Caco-2 (cell line): ENCODE measurements at places on chromosomes 1 and 21. TPM values are rescaled to one million over a fixed set of nuclear protein-coding genes. Genes with fewer than 3 reads are reported as not detected.

- no peaks in the 10 kb centered on the region for H3K4me1 ChIP-seq
- H3K27ac ChIP-seq: no peak overlapping the region
- H3K4me3 ChIP-seq: no peak overlapping the region
- DNase-seq: no peak
- no peaks in the 10 kb centered on the region for H3K27me3 ChIP-seq
Measured at GRCh38 chr1:100893718-100894117, 924 bp downstream of the EXTL2 start.

DNASE2B gene
- total RNA-seq: not detected in 2 replicates

DNA sequence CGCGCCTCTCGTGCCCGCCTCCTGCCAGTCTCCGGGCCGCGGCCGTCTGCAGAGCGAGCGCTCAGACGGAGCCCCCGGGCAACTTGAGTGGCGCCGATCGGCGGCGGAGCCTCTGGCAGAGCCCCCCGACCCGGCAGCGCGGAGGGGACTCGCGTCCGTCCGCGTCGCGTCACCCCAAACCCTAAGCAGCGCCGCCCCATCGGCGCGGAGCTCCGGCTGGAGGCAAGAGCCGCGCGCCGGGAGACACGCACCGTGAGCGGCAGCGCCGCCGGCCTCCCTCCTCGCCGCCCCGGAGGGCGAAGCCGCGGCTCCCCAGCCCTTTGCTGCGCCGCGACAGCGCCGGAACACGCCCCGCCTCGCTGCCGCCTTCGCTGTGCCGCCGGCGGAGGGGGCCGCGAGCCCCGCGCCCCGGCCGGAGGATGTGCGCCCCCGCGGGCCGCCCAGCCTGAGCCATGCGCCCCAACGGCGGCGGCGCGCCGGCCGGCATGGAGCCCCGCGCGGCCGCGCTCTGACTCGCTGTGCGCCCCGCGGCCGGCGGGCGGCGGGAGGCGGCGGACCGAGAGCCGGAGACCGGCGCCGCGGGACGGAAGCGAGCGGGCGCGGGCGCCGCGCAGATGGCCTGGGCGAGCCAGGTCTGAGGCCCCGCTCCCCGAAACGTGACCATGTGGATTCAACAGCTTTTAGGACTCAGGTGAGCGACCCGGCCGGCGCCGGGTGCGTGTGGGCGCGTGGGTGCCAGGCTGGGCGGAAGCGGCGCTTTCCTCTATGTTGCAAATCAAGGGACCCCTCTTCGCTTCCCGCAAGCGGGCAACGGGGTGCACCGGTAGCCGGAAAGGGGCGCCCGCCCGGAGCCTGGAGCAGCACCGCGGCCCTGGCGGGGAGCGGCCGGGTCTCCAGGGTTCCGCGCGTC is 610 bp downstream of the AJAP1 start:
- no peak for DNase-seq
- H3K36me3 ChIP-seq: no peaks in the 10 kb centered on the region
- no peaks in the 10 kb centered on the region for H3K27me3 ChIP-seq
- no peak overlapping the region for H3K4me3 ChIP-seq
- H3K4me1 ChIP-seq: no peaks in the 10 kb centered on the region

DNA sequence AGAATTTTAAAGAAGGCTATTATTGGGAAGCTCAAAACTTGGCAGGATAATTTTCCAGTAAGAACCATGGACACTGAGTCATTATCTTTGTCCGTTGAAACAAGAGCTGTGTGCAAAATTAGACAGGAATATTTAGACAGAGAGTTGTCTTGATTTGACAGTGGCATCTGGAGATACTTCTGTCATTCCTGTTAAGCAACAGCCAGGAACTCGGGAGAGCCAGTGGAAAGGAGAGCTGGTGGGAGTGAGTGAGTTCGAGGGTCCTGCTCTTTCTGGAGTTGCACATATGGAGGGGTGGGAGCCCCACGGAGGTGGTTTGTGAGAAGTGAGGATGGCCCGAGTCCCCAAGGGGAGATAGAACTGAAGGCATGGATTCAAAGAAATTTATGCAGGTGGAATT is 3.1 kb downstream of the COQ8A start:
- peaks cover 38% of the 10 kb centered on the region for H3K4me1 ChIP-seq
- no peaks in the 10 kb centered on the region for H3K36me3 ChIP-seq
- peak overlapping the region; percentile 94 for H3K27ac ChIP-seq
- no peak overlapping the region for H3K4me3 ChIP-seq

GRCh38 chr1:20417581-20417980 is 68.4 kb downstream of the CAMK2N1 start:
- H3K27me3 ChIP-seq: no peaks in the 10 kb centered on the region
- DNase-seq: no peak
- no peaks in the 10 kb centered on the region for H3K4me1 ChIP-seq

GRCh38 chr1:193884848-193885558 is 698.6 kb upstream of the B3GALT2 start:
- H3K27ac ChIP-seq: no peak overlapping the region
- DNase-seq: peak; percentile 5
- H3K4me3 ChIP-seq: no peak overlapping the region
- H3K27me3 ChIP-seq: no peaks in the 10 kb centered on the region

MAN1C1 gene
- total RNA-seq: 2.7 and 3.5 TPM in 2 replicates

- no peak overlapping the region for H3K4me3 ChIP-seq
- H3K27me3 ChIP-seq: no peaks in the 10 kb centered on the region
- no peak for DNase-seq
- H3K36me3 ChIP-seq: no peaks in the 10 kb centered on the region
- no peaks in the 10 kb centered on the region for H3K4me1 ChIP-seq
Measured at GRCh38 chr1:4017636-4018365, 117.7 kb upstream of the C1orf174 start.

DNA sequence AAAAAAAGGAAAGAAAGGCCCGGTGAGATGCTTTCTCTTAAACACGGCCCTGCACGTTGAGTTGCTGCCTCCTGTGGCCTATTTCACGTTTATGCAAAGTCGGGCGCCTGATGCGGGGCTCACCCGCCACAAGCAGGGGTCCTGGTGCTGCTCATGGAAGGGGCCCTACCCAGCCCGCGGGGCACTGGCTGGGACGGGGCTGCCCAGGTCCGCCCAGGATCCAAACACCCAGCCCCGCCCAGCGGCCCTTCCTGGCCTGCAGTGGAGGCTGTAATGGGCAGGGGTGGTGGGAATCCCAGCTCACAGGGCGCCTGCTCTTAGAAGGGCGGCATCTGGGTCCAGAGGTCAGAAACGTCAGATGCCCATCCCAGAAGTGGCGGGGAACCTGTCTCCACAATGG is 1.6 kb downstream of the COL6A2 start:
- H3K36me3 ChIP-seq: no peaks in the 10 kb centered on the region
- DNase-seq: no peak
- no peaks in the 10 kb centered on the region for H3K4me1 ChIP-seq

DNA sequence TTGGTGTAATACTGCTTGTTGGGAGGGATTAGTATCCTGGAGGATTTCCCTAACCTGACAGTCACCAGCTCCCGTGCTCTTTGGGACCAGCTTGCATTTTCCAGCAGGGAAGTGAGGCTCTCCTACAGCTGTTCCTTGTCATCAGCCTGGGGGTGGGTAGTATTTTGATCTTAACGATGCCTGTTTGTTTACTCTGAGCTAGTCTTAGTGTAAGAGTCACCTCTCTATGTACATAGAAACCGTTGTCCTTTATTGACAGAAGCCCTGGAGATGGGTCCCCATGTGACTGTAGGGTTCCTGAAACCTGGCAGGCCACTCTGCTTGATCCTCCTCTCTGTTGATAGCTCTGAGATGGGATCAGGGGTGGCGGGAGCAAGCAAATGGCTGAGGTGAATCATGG is 58.0 kb downstream of the ACP6 start:
- no peaks in the 10 kb centered on the region for H3K27me3 ChIP-seq
- peaks cover 21% of the 10 kb centered on the region for H3K4me1 ChIP-seq
- H3K27ac ChIP-seq: peak overlapping the region; percentile 65
- peaks cover 1% of the 10 kb centered on the region; the same call in 1 of the 2 replicates for H3K36me3 ChIP-seq
- DNase-seq: peak; percentile 66

TIAM1 gene
- total RNA-seq: 5.2 and 5.5 TPM in 2 replicates

DNA sequence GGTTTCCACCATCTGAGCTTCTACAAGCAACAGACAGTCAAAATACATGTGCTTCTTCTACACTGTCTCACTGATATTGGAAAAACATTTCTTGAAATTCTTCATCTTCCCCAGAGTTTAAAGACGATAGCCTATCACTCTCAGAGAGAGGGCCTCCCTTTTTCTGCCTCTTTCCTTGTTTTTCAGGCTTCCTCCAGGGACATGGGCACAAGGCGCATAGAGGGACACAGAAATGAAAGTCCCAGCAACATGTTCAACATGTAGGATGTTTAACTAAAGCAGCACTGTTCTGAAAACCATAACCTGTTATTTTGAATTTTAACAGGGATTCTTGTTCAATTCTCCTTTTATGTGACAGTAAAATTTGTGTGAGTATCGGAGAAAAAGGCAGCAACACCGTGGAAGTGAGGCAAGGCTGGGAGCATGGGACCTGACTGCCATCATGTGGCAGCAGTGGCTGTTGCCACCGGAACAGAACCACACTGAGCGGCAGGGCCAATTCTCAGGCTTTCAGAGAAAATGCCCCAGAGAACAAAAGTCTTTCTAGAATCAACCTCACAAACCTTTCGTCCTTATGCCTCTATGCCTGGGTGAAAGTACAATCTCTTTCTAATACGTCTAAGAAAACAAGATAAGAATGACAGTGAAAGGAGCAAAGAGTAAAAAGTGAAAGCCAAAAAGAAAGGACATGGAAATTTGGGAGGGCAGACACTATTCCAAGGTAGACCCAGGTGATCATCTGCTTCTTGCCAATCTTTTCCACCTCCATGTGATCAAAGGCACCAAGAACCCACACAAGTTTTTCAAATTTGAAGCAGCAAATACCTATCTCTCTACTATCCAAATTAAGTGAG is 54.5 kb downstream of the PCNX2 start:
- 0 out of 2 replicates have a peak, but pooled peaks cover 1% of the 10 kb centered on the region for H3K36me3 ChIP-seq
- H3K4me3 ChIP-seq: no peak overlapping the region
- H3K27ac ChIP-seq: peak overlapping the region; percentile 35
- peaks cover 47% of the 10 kb centered on the region for H3K4me1 ChIP-seq

GRCh38 chr1:231418101-231418740 is 3.9 kb downstream of the EGLN1 start:
- no peak overlapping the region for H3K27ac ChIP-seq
- H3K36me3 ChIP-seq: no peaks in the 10 kb centered on the region
- H3K4me3 ChIP-seq: peak overlapping the region; percentile 51
- H3K4me1 ChIP-seq: peaks cover 24% of the 10 kb centered on the region
- DNase-seq: no peak

- H3K4me3 ChIP-seq: no peak overlapping the region
- H3K36me3 ChIP-seq: peaks cover 1% of the 10 kb centered on the region; the same call in 1 of the 2 replicates
- H3K27me3 ChIP-seq: no peaks in the 10 kb centered on the region
- H3K27ac ChIP-seq: no peak overlapping the region
- no peak for DNase-seq
Measured at GRCh38 chr1:244414543-244414942, 37.2 kb downstream of the ADSS2 start.

GRCh38 chr1:95116580-95117206 is 462 bp upstream of the TLCD4 start:
- H3K27ac ChIP-seq: peak overlapping the region; percentile 55
- no peaks in the 10 kb centered on the region for H3K27me3 ChIP-seq
- peak overlapping the region; percentile 59 for H3K4me3 ChIP-seq
- peak; percentile 79 for DNase-seq
- peaks cover 27% of the 10 kb centered on the region for H3K4me1 ChIP-seq
- no peaks in the 10 kb centered on the region for H3K36me3 ChIP-seq

DNA sequence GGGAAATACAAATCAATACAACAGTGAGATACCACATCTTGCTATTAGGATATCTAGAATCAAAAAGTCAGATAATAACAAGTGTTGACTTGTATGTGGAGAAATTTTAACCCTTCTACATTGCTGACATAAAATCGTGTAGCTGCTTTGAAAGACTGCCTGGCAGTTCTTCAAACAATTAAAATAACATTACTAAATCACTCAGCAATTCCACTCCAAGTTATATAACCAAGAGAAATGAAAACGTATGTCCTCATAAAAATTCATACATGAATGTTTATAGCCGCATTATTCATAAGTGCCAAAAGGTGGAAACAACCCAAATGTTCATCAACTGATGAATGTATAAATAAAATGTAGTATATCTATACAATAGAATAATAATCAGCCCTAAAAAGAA is 164.6 kb downstream of the RASAL2 start:
- no peaks in the 10 kb centered on the region for H3K27me3 ChIP-seq
- H3K4me1 ChIP-seq: peaks cover 8% of the 10 kb centered on the region
- DNase-seq: no peak

DNA sequence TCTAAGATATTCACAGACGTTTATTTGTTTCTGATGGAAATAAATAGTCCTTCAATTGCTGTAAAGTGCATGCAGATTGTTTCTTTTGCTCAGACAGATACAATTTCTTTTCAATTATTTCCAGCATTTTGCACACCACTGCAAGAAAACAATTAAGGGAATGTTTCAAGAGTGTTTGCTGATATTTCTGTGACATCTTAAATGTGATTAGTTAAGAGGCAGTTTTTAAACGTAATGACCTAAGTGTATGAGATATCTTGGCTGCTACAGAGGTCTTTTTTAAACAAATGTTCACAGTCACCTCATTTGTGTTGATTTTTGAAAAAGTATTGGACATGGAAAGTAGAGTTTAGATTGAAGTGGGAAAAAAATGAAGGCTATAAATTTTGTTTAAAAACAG is 262.3 kb upstream of the BRINP3 start:
- no peaks in the 10 kb centered on the region for H3K27me3 ChIP-seq
- DNase-seq: no peak
- no peaks in the 10 kb centered on the region for H3K4me1 ChIP-seq
- no peak overlapping the region for H3K27ac ChIP-seq
- H3K36me3 ChIP-seq: no peaks in the 10 kb centered on the region
- H3K4me3 ChIP-seq: no peak overlapping the region

DNA sequence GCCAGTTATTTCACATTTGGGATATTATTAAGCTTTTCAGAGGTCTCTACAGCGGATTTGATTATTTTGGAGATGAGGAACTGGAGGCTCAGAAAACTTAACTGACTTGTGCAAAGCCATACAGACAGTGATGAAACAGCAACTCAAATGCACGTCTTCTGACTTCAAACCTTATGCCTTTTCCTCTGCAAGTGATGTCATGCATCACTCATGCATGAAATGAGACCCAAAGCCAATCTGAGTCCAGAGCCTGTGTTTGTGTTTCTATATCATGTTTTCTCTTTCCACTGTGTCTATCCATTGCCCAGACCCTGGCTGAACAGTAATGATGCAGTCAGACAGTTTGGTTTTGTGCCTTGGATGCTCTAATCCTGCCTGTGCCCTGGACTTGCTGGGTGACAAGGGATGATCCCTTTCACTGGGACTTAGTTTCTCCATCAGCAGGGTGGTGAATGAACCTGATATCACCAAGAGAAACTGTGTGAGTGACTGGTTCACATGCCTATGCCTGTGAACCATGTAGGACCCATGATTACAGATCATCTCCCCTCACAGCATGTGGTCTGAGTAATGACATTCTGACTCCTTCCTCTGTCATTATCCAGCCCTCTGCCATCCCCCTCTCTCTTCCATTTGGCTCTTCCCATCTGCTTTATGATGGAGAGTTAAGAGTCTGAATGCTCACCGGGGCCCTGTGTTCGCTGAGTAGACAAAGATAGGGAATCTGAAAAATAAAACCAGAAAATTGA is 33.4 kb downstream of the SLAMF6 start:
- H3K27ac ChIP-seq: no peak overlapping the region
- no peak overlapping the region for H3K4me3 ChIP-seq
- no peak for DNase-seq
- H3K27me3 ChIP-seq: no peaks in the 10 kb centered on the region
